ENCODE measurements at places on chromosomes 7 and 10. TPM values are rescaled to one million over a fixed set of nuclear protein-coding genes. Genes with fewer than 3 reads are reported as not detected.

DNA sequence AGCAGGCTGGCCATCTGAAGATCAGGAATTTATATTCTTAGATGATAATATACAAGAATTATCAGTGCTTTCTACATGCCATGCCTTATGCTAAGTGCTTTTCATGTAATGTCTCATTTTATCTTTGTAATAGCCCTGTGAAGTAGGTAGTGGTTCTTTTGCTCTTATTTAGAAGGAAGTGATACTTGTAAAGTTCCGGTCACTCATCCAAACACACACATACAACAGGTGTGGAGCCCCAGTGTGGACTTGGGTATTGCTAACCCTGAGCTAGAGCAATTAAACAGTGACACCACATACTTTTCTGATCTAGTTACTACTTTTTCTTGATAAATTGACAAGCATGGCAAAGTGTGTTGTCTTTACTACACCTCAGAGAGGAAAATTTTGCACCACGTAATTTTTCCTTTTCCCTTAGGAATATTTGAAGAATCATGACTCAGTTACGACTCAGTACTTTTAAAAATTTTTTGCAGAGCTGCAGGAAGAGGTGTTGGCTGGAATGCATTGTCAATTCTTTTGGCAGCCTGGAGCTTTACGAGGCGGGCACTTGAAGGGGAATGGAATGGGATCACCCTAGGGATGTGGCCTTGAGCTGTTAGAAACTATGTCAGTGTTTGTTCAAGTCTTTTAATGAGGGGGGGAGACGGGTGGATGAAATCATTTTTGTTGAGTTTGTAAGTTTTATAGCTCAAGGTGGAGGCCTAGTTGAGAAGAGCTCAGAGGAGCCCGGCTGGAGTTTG is 212.5 kb upstream of the CELF2 start:
- H3K27ac ChIP-seq = no peak overlapping the region
- no peak for DNase-seq
- H3K4me3 ChIP-seq = no peak overlapping the region
- H3K36me3 ChIP-seq = no peaks in the 10 kb centered on the region

GRCh38 chr7:127393368-127394058 is 1.0 kb upstream of the ZNF800 start:
- H3K36me3 ChIP-seq = peaks cover 24% of the 10 kb centered on the region
- peak overlapping the region; percentile 86 for H3K4me3 ChIP-seq
- peak overlapping the region; percentile 94 for H3K27ac ChIP-seq
- H3K27me3 ChIP-seq = peaks cover 4% of the 10 kb centered on the region

DNA sequence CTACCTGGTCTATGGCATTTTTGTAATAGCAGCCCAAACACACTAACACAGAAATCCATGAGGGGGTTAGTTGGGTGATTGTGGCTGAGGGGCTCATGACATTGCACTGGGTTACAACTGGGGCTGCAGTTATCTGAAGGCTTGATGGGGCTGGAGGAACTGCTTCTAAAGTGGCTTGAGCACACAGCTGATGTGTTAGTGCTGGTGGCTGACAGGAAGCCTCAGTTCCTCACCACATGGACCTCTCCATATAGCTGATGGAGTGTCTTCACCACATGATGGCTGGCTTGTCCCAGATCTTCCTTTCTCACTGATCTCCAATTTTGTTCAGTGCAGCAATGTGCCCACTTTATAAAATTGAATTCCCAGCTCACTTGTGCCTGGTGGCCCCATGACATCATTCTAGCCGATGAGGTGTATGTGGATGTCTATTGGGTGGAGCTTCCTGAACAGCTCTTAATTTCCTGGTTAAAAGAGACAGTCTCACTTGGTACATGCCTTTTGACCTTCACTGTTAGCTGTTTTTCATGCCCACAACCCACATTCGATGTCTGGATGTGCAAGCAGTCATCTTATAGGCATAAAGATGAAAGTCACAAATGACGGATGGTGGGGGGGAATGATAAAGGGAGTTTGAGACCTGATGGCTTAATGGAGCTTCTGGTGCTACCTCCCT is 166.9 kb upstream of the BMPER start:
- H3K4me3 ChIP-seq = no peak overlapping the region
- no peaks in the 10 kb centered on the region for H3K27me3 ChIP-seq
- no peak for DNase-seq
- no peaks in the 10 kb centered on the region for H3K36me3 ChIP-seq
- H3K27ac ChIP-seq = no peak overlapping the region
- H3K4me1 ChIP-seq = no peaks in the 10 kb centered on the region

DNA sequence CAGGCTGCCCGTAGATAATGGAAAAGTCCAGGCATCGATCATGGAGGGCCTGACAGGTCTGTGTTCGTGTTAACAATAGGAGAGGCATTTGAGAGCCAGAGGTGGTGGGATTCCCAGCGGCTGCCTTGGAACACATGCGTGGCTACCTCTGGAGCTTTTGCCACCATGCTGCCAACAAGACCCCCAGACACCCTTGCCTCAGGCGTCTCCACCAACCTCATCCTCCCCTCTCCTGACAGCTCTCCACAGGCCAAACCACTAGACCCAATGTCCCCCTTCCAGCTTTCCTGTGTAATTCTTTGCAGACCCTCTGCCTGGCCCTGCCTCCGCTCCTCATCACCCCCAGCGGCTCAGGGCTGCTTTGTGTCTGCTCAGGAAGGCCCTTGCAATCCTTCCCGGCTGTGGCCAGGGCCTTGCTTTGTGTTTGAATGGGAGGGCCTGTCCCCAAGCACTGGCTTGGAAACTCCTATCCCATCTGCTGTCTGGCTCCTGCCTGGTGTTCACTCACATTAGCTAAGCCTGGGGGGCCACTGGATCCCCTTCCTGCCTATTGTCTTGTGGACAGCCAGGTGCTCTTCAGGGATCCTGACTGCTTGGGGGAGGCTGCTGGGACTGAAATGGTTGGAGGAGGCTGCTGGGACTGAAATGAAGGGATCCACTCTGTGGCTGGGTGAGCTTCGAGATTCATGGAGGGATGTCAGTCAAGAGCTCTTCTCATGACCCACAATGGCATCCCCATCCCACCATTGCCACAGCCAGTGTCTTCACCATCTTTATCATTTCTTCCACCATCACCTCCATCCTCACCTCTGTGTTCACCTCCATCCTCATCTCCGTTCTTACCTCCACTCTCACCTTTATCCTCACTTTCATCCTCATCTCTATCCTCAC is 60.8 kb upstream of the ELN start:
- H3K4me3 ChIP-seq = no peak overlapping the region
- no peak for DNase-seq
- no peak overlapping the region for H3K27ac ChIP-seq
- H3K36me3 ChIP-seq = no peaks in the 10 kb centered on the region

- H3K36me3 ChIP-seq = no peaks in the 10 kb centered on the region
- H3K4me1 ChIP-seq = no peaks in the 10 kb centered on the region
- DNase-seq = no peak
- H3K4me3 ChIP-seq = no peak overlapping the region
- H3K27me3 ChIP-seq = peaks cover 2% of the 10 kb centered on the region
Measured at GRCh38 chr7:51219261-51219988, 97.2 kb downstream of the COBL start.

GRCh38 chr10:5502061-5502521 is 2.7 kb upstream of the CALML5 start:
- no peaks in the 10 kb centered on the region for H3K27me3 ChIP-seq
- no peaks in the 10 kb centered on the region for H3K36me3 ChIP-seq
- H3K27ac ChIP-seq = no peak overlapping the region

DNA sequence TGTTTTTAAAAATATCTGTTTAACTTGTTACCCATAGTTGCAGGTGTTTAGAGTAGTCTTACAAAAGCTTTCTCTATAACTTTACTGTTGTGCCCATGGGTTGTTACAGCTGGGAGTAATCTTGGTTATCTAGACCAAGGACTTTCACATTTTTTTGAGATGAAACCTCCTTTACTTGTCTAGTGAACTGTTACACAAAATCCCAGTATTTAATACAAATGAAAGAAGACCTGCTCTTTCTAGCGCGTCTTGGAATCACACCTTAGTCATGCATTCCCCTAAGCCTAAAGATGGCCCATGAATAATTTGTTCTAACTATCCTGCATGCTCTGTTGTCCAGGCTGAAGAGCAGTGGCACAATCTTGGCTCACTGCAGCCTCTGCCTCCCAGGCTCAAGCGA is 38.0 kb downstream of the CSGALNACT2 start:
- no peaks in the 10 kb centered on the region for H3K27me3 ChIP-seq
- H3K4me3 ChIP-seq = no peak overlapping the region
- H3K36me3 ChIP-seq = no peaks in the 10 kb centered on the region
- H3K4me1 ChIP-seq = no peaks in the 10 kb centered on the region
- DNase-seq = no peak

DNA sequence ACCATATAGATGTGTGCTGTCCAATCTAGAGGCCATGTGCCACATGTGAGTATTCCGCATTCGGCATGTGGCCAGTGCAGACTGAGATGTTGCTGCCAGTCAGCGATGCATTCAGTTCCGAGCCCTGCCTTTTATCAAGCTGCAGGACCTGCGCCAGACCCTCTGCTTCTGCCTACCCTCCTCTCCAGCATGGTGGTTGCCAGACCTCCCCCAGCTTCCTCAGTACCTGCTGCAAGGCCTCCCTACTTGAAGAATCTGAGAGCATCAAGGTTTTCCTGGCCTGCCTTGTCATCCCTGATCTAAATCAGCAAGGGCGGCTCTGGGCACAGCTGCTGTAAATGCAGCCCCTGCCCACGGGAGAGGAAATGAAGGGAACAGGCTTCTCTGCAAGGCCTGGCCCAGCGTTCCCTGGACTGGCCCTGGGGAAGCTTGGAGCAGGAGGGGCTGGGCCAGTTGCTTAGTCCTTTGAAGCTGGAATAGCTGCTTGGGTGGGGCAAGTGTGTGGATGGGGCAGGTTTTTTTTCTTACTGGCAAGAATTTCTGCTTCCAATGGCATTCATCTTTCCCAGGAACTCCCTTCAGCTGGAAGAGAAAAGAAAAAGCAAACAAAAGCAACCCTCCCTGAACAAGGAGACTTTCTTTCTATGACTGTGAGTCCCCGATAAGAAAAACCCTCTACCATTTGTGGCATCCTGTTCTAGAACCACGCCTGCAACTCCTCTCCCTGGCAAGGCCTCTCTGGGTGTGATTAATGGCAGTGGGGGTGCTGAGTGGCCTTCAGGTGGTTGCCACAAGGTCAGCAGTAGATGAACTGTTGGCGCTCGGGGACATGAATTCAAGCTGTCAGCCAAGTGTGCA is 93.0 kb downstream of the NHLRC2 start:
- H3K36me3 ChIP-seq = no peaks in the 10 kb centered on the region
- no peaks in the 10 kb centered on the region for H3K27me3 ChIP-seq
- no peak overlapping the region for H3K4me3 ChIP-seq

DNA sequence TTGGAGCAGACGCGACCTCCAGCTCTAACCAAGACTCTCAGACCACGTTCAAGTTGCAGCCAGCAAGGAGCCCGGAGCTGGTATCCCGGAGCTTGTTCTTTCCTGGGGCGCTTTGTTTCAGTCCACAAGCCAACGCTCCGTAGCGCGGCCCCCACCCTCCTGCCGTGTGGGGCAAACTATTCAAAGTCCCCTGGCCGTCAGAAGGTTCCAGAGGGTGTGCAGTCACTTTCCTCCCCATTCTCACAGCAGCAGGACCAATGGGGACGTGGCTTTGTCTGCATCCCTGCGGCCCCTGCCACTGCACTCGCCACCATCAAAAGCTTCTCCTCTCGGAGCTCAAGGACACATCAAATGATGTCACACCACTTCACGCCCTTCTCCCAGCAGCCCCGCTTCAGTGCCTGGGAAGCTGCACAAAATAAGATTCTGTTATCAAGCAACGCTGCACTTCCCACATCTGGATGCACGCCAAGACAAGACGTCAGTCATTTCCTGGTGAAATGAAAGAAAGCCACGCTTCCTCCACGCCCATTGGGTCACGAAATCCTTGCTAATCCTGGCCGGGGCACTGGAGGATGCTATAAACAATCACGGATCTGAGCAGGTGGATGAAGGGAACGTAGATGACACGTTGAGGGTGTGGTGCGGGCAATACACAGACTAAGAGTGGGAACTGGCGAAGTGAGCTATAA is 348.2 kb downstream of the PTPRN2 start:
- peaks cover 8% of the 10 kb centered on the region for H3K27me3 ChIP-seq
- H3K4me1 ChIP-seq = no peaks in the 10 kb centered on the region
- no peak overlapping the region for H3K27ac ChIP-seq

DNA sequence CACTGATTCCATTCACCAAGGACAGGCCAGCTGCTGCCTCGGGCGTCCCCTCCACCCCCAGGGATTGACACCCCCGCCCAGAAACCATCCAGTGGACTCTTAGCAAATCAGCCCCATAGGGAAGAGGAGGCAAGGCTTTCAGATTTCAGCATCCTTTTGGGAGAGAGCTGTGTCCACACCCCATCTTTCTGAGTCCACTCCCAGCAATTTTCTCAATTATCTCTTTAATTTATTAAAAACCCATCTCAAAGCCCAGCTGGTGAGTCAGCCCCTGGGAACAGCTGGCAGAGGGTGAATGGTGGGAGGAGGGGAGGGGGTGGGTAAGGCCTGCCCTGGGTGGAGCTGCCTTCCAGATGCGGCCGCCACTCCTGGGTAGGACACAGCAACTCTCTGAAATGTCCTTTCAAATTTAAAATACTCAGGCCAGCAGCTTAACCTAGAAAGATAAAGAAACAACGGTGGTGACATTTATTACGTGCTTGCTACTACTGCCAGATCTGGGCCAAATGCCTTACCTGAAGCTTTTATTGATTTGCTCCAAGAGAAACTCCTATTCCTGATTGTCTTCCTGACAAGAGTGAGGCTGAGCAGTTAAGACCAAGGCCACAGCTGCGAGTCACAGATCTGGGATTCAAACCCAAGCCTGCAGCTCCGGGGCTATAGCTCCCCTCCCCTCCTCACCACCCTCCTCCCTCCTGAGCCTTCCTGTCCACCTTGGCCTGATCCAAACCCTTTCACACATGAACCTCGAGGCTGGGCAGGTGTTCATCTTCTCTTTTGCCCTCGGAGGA is 120.4 kb downstream of the RGS10 start:
- DNase-seq = no peak
- no peak overlapping the region for H3K4me3 ChIP-seq
- no peaks in the 10 kb centered on the region for H3K27me3 ChIP-seq
- H3K36me3 ChIP-seq = no peaks in the 10 kb centered on the region
- H3K27ac ChIP-seq = no peak overlapping the region
- H3K4me1 ChIP-seq = no peaks in the 10 kb centered on the region

DNA sequence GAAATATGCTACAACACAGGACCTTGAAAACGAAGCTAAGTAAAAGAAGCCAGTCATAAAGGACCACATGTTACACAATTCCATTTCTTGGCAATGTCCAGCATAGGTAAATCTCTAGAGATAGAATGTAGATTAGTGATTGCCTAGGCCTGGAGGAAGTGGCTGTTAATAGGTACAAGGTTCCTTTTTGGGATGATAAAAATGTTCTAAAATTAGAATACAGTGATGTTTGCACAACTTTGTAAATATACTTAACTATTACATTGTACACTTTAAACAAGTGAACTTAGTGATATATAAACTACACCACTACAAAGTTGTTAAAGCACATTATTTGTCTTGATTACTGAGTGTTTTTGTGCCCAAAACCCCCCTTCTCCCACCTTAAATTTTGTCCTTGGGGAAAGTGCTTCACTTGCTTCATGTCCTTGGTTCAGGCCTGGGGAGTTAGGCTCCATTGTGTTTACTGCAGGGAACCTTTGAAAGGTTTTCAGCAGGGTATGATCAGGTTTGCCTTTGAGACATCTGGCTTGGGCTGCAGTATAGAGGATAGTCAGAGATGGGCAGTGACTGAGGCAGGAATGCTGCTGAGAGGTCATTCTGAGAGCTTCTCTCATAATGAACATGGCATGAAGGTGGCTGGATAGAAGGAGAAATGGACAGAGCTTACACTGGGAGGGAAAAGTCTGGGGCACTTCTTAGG is 1052.6 kb downstream of the REEP3 start:
- H3K4me1 ChIP-seq = no peaks in the 10 kb centered on the region
- H3K36me3 ChIP-seq = no peaks in the 10 kb centered on the region
- H3K27ac ChIP-seq = no peak overlapping the region
- no peak overlapping the region for H3K4me3 ChIP-seq
- no peaks in the 10 kb centered on the region for H3K27me3 ChIP-seq

Gene ELFN1
- total RNA-seq = 39.0 TPM

Gene CALCR
- total RNA-seq = 0.10 TPM

Gene EPO
- not detected for total RNA-seq

Gene GPR26
- not detected for total RNA-seq

Gene OIT3
- total RNA-seq = not detected

Gene ENKUR
- 0.13 TPM for total RNA-seq

All from Panc1 (cell line).